ENCODE measurements at places on chromosomes 1 and 21. TPM values are rescaled to one million over a fixed set of nuclear protein-coding genes. Genes with fewer than 3 reads are reported as not detected.

- DNase-seq: no peak
Observed at GRCh38 chr1:205127646-205128045, 5.9 kb upstream of the RBBP5 start.

DNA sequence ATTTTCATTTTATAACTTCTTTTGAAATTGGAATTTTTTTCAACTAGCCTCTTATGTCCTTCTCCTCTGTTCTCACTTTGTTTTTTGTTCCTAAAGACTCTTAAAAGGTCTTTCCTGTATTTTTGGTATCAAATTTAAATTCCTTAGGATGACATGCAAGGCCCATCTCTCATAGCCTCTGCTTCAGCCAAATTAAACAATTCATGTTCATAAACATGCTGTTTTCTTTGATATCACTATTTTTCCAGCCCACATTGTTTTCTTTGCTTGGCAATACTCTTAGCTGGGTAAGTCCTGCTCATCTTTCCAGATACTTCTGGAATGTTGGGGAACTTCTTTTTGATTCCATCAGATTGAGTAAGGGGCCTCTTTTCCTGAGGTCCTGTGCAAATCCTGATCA is 55.8 kb upstream of the GPR88 start:
- no peak for DNase-seq

DNA sequence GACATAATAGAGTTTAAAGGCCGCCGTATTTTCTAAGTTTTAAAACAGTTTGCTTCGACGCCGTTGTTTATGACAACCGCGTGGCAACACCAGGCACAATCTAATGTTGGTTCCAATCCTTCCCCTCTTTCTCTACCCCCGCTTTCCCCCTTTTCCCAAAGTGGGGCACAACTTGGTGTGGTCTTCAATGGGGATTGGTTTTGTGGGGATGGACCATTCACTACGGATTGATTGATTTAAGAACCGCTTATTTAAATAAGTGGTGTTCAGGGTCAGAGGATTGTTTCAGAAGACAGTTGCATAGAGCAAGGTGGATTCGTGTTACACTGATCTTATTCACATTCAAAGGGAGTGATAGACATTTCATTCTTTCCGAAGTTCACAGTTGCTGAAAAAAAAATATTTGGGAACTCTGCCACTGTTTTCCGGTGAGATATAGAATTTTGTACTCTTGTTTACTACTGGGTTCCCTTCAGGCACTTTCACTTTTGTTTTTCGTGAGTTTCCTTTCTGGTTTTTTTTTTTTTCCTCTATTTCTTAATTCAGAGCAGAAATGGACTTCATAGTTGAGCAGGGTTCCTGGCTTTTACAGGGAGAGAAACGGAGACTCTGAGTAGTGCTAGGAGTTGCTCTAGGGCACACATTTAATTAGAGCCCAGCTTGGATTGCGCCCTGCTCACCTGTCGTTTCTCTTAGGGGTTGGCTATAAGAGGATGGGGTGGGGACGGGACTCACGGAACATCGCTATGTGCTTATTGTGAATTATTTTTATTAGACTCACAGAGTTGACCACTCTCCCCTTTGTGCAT is 79.6 kb upstream of the AK4 start:
- no peak for DNase-seq

GRCh38 chr1:111538343-111539025 is 35.1 kb upstream of the ADORA3 start:
- DNase-seq: peak; percentile 58

- no peak for DNase-seq
Observed at GRCh38 chr1:25033030-25033827, 103.2 kb upstream of the RUNX3 start.

DNA sequence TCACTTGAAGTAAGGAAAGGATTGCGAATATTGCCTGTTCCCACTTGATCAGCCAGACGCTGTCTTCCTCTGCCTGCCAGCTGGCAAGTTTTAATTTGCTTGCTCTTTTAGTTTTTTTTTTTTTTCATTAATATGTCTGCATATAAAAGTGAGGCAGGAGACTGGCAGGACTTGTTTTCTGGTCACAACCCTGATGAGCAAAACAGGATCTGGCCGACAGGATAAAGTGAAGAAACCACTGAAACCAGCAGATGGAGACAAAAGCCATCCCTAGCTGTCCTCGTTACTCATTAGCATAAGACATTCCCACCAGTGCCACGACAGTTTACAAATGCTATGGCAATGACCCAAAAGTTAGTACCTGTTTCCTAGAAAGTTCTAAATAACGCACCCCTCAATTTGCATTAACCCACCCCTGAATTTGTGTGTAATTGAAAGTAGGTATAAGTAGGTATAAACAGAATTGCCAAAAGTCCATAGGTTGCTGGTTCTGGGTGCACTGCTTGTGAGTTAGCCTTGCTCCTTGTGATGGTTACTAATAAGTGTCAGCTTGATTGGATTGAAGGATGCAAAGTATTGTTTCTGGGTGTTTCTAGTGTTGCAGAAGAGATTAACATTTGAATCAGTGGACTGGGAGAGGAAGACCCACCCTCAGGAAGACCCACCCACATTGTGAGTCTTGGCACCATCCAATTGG is 60.8 kb downstream of the ZNF684 start:
- DNase-seq: no peak

SLFNL1 gene
- 0.35 TPM for total RNA-seq

- DNase-seq: no peak
Observed at GRCh38 chr21:36695283-36695634, 3.7 kb upstream of the SIM2 start.

DNA sequence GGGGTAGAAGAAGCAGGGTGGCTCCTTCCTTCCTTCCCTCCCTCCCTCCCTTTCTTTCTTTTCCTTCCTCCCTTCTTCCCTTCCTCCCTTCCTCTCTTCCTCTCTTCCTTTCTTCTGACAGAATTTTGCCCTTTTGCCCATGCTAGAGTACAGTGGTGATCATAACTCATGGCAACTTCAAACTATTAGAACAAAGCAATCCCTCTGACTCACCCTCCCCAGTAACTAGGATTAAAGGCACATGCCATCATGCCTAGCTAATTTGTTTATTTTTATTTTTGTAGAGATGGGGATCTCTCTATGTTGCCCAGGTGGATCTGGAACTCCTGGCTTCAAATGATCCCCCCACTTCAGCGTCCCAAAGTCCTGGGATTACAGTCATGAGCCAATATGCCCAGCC is 10.0 kb upstream of the RPE65 start:
- no peak for DNase-seq

KANK4 gene
- not detected for total RNA-seq

CD53 gene
- 170 TPM for total RNA-seq

RIMS3 gene
- 9.3 TPM for total RNA-seq

LRRC38 gene
- total RNA-seq: not detected

GRCh38 chr1:81437213-81437612 is 363.5 kb upstream of the ADGRL2 start:
- DNase-seq: no peak

DNA sequence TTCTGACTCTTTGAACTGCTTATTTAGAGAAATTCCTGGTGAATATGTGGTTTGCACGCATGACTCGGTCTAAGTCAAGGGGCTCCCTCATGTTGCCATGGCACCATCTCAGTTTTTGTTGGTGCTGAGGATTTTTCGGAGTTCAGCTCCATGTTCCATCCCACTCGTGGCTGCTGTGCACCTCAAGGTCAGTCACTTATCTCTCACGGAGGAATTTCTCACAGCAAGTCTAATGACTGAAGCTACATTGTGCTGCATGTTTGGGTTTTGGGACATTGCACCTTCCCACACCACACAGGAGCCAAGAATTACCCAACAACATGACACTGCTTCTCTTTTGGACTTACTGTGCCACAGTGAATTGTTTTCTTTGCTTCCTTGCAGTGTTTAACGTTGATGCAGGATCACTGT is 269.9 kb downstream of the NCAM2 start:
- no peak for DNase-seq

Measured in activated T-cell treated with anti-CD3 and anti-CD28 coated beads, Interleukin-2, amount 50 U/mL, for 72 hours (primary cell).